ENCODE measurements at places on chromosomes 5 and 9. TPM values are rescaled to one million over a fixed set of nuclear protein-coding genes. Genes with fewer than 3 reads are reported as not detected.

GRCh38 chr5:142934051-142934762 lies 164.0 kb downstream of the ARHGAP26 start:
- no peak for DNase-seq

GRCh38 chr5:79845448-79846197 lies 145.4 kb downstream of the MTX3 start:
- DNase-seq, result no peak

- no peak for DNase-seq
These were observed 1.7 kb downstream of the DIAPH1 start for GRCh38 chr5:141617128-141617527.

DNA sequence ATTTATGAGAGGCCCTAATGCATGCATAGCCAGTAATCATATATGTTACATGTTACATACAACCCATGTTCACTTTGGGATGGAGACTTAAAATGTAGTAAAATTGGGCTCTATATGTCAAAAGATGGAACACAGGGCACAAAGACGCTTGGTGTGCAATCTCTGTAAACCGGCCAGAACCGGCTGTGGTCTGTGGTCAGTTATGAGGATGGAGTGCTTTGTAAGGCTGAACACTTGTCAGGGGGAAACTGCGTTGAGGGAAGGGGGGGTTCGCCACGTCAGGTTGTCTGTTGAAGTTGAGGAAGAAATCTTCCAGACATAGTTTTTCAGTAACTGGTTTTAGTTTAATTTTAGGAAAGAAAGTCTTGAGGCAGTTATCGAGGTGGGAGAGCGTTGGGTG lies 2.7 kb upstream of the CKMT2 start:
- no peak for DNase-seq

DNA sequence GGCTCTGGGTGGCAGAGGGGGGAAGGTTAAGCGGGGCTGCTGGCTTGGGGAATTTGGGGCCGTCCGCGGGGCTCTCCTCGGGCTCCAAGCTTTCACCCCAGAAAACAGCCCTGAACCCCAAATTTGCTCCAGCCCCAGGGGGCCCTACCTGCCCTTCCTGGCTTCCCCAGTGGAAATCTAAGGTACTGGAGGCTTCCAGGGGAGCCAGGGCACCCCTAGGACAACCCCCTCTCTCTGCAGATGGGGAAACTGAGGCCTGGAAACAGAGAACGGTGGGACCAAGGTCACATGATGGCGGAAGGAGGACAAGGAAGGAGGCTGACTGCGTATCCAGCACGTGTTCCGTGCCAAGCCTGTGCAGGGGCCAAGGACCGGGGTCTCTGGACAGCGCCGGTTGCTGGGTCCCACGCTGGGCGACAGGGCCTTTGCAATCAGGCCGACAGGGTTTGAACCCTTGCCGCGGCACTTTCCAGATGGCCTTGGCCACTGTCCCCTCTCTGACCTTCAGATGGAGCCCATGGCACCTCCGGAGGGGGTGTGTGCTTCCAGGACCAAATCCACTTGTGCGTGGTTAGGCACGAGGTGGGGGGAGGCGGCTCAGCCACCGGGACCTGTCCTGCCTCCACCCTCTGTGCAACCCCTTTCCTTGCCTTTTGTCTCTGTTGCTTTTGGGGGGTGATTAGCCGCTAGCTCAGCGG lies 183.1 kb downstream of the C9orf50 start:
- no peak for DNase-seq

GRCh38 chr5:57416278-57416994 lies 66.2 kb downstream of the ACTBL2 start:
- no peak for DNase-seq

- no peak for DNase-seq
These were observed 37.4 kb downstream of the C9orf50 start for GRCh38 chr9:129583308-129584038.

DNA sequence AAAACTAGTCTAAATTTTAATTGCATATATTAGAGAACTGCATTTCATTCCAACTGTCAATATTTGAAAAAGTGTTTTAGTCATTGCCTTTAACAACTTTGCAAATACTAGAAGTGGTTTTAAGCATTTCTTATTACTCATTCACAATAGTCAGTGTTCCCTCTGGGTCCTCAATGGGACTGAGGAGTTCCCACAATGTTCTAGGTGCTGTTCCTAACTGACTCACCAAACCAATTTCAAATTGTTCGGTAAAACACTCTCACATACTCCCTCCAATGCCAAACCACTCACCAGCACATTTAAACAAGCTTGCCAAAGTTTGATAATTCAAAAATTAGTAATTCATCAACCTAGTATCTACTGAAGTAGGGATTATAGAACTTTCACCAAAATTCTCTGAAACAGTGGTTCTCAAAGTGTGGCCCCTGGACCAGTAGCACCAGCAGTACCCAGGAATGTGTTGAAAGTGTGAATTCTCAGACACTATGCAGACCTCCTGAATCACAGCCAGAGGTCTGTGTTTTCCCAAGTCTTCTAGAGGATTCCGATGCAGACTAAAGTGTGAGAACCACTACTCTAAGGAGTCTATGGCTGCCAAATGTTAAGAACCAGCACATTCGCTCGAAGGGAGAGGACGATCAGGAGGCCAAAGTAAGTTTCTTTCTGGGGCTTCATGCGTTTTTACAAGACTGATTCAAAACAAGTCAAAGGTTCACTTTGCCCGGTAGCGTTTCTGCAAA lies 72.8 kb downstream of the APBA1 start:
- no peak for DNase-seq

GRCh38 chr5:58149345-58149744 lies 310.5 kb downstream of the PLK2 start:
- no peak for DNase-seq

DNA sequence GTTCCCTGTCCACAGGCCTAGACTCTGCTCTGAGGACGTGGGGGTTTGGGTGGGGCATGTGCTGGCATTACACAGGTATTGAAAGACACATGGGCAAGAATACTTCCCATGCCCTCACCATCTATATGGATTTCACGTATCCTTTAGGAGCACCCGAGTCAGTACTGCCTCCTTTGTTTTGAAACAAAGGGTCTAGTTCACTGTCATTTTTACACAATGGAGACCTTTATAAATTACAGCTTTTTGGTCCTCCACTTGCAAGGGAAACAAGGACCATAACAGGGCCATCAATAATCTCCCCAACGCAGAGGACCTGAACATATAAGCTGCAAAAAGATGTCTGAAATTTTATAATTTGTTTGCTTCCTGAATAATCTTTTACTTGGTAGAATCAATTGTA lies 24.9 kb upstream of the CRHBP start:
- no peak for DNase-seq

The STC2 gene
- total RNA-seq, result 0.27 TPM

The ATG10 gene
- total RNA-seq, result 8.6 TPM

The GRXCR2 gene
- total RNA-seq, result not detected
